ENCODE measurements at places on chromosomes 4 and X.

DNA sequence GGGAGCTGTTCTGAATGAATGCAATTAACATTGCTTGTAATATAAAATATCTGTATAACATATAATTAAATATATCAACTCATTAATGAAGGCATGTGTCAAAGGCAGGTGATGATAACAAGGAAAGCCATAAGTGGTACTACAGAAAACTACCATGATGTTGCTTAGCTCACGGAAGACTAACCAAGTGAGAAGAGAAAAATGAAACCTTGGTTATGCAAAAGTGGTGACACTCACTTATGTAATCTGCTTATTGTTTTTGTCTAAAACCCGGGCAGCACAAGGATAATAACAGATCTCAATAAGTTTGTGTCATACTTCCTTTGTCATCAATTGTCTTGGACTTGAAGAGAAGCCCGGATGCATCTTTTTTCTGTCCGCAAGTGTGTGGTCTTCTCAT, 156.4 kb downstream of the HS6ST2 start:
- no peak for DNase-seq

- no peak for DNase-seq
These were observed 932.7 kb downstream of the FAT4 start for GRCh38 chr4:126247409-126247808.

DNA sequence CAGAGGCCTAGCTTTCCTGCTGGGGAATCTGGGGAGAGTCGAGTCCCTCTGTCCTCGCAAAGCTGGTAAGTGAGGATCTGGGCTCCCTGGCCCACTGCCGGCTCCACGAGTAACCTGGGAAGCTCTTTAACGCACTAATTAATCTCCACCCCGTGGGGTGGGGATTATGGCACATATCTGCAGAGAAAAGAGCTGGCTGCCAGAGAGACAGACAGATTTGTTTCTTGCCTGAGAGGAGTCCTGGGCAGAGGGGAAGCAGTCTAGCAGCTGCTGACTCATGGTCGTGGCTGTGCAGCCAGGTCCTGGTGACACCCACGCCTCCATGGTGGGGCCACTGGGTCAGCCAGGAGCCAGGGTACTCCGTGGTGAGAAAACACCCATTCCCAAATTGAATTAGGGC, 14.0 kb downstream of the SORCS2 start:
- no peak for DNase-seq

DNA sequence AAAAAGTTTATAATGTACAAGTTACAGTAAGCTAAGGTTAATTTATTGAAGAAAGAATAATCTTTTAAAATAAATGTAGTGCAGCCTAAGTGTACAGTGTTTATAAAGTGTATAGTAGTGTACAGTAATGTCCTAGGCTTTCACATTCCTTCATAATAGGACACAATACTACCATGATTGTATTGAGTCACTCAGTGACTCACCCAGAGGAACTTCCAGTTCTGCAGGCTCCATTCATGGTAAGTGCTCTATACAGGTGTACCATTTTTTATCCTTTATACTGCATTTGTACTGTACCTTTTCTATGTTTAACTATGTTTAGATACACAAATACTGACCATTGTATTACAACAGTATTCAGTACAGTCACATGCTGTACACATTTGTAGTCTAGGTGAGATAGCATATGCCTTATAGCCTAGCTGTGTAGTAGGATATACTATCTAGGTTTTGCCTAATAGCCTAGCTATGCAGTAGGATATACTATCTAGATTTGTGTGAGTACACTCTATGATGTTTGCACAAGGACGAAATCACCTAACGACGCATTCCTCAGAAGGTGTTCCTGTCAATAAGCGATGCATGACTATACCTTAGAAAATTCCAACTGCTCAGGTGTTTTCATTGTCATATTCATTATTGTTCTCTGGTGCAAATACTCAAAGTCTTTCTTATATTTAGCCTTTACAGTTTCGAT, 5.5 kb upstream of the TMEM255A start:
- DNase-seq, result no peak

DNA sequence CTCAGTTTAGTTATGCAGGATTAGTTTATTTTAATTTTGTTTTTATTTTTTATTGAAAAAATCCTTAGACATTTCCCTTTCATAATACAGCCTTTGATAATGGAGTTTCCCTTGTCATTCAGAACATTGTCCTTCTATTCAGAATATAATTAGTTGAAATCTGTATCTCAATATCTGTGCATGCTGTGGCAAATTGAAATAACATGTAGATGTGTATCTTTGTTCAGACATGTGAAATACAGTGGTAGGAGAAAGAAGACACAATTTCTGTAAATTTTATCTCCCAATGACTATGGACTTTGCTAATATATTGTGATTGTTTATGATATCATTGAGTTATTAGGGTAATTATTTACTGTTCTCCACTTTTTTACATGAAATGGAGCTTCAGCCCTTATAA, 353.9 kb downstream of the GRID2 start:
- DNase-seq, result no peak

DNA sequence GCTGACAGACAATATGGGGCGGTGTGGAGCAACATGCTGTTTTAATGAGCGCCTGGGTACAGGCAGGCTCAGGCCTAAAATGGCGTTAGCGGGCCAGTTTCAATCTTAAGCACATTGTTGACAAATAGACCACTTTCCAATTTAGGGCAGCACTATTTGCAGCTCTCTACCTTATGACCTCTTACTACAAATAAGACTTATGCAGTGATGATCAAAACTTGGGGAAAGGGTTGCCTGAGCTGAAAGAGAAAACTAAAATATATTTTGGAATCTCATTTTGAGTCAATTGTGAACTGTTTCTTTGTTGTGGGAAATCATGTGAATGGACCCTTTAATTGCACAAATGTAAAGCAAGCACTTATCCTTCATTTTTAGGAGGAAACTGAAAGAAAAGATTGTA, 25.5 kb upstream of the GPAT3 start:
- DNase-seq, result no peak

DNA sequence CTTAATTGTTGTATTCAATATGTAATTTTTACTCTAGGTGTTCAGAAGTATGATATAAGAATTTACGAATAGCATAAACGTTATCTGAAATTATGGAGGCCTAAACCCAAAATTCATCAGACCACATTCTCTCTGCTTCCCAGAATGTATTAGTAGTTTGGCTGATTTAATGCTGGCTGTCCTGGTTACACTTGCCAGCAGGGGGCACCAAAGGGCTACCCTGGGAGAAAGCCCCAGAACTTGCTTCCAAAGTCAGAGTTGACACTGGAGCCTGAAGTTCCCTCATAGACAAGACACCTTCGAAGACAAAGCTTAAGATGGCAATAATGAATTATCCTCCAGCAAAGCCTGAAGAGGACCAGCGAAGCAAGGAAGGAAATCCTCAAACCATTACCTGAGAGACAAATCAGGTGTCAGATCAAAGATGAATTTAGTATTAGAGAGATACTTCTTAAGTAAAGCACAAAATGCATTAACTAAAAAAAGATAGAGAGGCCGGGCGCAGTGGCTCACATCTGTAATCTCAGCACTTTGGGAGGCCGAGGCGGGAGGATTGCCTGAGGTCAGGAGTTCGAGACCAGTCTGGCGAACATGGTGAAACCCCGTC, 11.3 kb upstream of the ANOS1 start:
- DNase-seq, result peak; percentile 24

DNA sequence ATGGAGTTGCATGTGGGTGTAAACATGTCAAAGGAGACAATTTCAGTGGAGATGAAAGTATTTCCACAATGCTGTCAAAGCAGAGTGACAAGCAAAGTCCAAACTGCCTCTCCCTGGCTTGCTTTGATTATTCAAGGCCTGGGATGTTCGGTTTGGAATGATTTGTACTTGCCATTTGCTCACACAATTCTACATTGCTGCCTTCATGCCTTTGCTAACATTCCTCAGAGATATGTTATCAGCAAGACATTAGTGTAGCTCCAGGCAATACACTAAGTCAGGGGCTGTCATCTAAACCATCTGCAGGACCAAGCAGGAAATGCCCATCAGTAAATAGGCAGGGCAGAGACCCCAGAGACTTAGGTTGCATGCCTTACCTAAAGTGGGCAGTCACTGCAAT, 79.6 kb upstream of the C1QTNF7 start:
- DNase-seq, result no peak

GRCh38 chr4:139955600-139955999, 198.4 kb downstream of the MAML3 start:
- DNase-seq, result no peak

GRCh38 chrX:123476611-123477219, 256.1 kb downstream of the THOC2 start:
- no peak for DNase-seq
